ENCODE measurements at places on chromosomes 1 and 21.
A peak's percentile ranks its signal among the peaks of the same experiment; 100 is the strongest.

GRCh38 chr1:180907313-180908055, 5.2 kb upstream of the KIAA1614 start:
- no peak for DNase-seq

- DNase-seq = no peak
Measured at GRCh38 chr1:46717654-46718053, 1.3 kb downstream of the EFCAB14 start.

DNA sequence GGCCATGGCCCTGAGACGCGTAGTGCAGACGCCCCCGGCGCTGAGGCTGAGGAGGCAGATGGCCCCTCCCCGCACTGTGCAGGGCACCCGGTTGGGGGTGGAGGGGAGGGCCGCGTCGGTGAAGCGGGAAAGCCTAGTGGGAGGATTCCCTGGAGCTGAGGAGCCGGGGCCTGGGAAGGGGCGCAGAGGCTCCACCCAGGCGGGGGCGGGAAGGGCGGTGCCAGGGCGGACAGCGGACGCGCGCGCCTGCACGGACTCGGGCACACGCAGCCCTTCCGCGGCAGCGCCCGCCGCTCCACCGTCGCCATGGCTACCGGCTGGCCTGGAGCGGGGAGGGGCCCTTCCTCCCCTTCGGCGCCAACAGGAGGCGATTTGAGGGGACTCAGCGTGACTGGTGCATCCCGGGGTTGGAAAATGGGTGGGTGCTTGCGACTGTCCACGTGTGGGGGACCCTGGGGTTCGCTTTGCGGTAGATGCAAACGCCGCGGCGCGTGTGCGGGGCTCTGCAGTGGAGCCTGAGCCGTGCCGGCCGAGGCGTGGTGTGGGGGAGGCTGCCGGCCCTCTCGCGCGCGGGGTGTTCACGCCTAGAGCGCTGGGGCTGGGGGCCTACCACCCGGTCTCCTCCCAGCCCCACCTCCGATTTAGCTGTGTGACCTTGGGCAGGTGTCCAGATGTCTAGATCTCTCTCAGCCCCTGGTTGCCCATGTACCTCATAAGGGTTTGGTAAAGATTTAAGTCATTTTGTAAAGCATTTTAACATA, 35.1 kb downstream of the PTPRF start:
- peak; percentile 52 for DNase-seq

- no peak for DNase-seq
Measured at GRCh38 chr1:70897273-70897672, 150.3 kb downstream of the PTGER3 start.

GRCh38 chr1:203180611-203181330, 5.1 kb upstream of the MYBPH start:
- no peak for DNase-seq

GRCh38 chr1:10866321-10867093, 70.1 kb upstream of the CASZ1 start:
- DNase-seq = peak; percentile 16

DNA sequence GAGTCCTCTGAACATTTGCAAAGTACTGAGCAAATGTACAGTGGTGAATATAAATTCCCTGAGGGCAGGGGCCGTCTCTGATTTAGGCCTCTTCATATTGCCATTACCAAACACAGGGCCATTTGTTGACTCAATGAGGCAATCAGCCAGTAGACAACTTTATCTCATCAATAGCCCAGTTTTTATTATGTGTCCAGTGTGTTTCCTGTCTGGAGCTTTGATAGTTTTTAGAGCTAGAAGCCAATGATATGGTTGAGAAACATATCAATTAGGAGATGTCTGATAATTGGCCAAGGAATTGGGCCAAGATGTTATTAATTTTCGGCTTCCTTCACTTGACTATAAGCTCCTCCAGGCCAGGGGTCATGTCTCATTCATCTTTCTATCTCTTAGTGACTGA, 163.0 kb downstream of the ROR1 start:
- DNase-seq = no peak

GRCh38 chr1:154529308-154529707, 27.1 kb upstream of the SHE start:
- no peak for DNase-seq

DNA sequence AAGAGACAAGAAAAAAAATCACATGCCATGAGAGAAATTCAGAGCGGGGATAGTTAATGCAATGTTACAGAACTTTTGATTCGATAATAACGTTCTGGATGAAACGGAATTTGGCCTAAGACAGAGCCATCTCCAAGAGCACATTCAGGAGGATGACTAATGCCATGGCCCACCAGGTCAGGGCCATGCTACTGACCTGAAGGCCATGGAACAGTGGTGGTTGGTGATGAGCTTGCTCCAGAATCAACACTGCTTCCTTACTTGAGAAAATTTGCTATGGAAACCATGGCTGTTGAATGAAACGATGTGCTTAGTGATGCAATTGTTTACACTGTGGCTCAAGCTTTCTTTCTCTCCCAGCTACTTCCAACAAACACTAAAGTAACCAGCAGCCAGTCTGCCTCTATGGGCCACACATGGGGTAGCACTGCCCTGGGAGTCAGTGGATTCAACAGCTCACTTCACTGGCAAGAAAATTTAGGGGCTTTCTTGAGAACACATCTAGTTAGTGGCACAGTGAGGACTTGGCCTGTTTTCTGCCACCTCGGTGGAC, 299.1 kb downstream of the PCP4 start:
- DNase-seq = no peak

- no peak for DNase-seq
Measured at GRCh38 chr1:55593298-55593697, 378.1 kb upstream of the USP24 start.

- no peak for DNase-seq
Measured at GRCh38 chr21:32463367-32463766, 50.9 kb downstream of the EVA1C start.

DNA sequence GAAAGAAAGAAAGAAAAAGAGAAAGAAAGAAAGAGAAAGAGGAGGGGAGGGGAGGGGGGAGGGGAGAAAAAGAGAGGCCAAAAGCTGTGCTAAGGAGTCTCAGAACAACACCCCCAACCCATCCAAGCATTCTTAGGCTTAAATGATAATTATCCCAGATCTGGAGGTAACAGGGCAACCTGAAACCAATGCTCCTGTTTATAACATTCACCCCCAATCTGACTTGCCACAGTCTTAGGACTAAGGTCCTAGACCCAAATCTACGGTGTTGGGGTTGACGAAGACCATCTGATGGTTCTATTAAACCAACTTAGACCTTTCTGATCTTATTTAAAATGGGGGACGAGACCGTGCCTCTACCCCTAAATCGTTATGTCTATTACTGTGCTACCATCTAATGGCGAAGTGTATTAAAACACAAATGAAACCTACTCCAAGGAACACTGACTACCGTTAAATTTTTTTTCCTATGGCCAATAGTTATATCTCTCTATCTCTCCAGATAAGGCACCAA, 119.3 kb upstream of the CDC42BPA start:
- no peak for DNase-seq

DNA sequence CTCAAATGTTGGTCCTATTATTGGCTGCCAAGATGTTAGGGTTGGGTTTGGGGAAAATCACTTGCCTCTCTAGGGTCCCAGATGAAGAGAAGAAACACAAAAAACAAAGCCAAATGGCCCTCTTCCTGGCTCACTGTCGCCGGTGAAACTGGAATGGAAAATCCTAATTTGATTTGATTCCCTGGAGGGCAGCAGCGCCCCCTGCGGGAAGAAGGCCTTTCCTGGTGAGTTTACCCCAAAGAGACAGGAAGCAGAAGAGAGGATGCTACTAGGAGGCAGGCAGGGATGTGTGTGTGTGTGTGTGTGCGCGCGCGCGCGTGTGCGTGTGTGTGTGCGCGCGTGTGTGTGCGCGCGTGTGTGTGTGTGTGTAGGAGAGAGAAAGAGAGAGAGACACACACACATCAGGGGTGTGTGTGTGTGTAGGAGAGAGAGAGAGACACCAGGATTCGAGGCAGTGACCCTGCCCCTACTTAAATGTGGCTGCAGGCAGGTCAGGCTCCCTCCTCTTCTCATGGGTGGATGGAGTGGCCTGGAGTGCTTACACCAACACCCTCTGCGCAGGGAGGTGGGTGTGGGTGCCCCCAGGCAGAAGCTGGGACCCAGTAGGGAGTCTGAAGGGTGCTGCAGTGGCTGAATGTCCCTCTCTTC, 3.1 kb upstream of the SELENON start:
- peak; percentile 80 for DNase-seq

- no peak for DNase-seq
Measured at GRCh38 chr1:201059401-201059800, 35.9 kb upstream of the KIF21B start.

GRCh38 chr1:172588296-172589291, 55.6 kb downstream of the SUCO start:
- peak; percentile 4 for DNase-seq

GRCh38 chr1:181104790-181105133, 16.3 kb downstream of the IER5 start:
- DNase-seq = no peak

- DNase-seq = no peak
Measured at GRCh38 chr1:220222939-220223338, 49.3 kb downstream of the RAB3GAP2 start.

- DNase-seq = no peak
Measured at GRCh38 chr1:15816674-15817073, 9.2 kb upstream of the UQCRHL start.

- no peak for DNase-seq
Measured at GRCh38 chr21:21713651-21714180, 715.5 kb downstream of the NCAM2 start.

DNA sequence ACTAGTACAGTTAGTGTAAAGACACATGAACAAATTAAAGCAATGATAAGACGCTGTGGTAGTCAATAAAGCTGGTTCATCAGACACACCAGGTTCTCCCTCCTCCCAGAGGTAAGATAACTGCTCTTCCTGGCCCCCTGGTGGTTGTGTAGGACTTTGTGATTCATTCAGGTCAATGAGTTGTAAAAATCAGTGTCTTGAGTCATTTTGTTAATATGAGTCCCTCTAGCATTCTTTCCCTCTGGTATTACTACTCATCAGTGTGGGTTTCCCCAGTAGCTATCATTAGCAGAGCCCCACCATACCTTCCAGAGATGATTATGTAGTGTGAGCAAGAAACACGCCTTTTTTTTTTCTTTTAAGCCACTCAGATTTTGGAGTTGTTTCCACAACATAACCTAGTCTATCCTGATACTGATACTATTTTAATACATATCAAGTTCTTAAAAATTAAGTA, 3.6 kb upstream of the SETDB1 start:
- DNase-seq = peak; percentile 65

DNA sequence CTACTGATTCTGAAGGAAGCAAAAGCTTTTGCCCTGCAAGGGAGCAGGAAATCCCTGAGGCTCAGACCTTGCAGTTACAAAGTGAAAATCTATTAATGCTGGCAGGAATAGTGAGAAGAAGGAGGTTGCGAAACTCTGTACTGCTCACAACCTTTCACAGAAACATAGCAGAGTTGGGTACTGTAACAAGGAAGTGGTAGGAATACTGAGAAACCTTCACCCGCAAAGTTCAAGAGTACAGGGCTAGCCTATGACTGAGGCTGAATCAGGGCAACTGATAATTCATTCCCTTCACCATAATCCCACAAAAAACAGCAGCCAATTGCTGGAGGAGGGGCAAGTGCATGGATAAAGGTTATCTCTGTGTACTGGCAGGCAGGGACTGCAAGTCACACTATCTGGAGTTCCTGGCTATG, 23.9 kb upstream of the KCTD3 start:
- DNase-seq = no peak

GRCh38 chr1:203276408-203276807, 28.9 kb upstream of the BTG2 start:
- no peak for DNase-seq

DNA sequence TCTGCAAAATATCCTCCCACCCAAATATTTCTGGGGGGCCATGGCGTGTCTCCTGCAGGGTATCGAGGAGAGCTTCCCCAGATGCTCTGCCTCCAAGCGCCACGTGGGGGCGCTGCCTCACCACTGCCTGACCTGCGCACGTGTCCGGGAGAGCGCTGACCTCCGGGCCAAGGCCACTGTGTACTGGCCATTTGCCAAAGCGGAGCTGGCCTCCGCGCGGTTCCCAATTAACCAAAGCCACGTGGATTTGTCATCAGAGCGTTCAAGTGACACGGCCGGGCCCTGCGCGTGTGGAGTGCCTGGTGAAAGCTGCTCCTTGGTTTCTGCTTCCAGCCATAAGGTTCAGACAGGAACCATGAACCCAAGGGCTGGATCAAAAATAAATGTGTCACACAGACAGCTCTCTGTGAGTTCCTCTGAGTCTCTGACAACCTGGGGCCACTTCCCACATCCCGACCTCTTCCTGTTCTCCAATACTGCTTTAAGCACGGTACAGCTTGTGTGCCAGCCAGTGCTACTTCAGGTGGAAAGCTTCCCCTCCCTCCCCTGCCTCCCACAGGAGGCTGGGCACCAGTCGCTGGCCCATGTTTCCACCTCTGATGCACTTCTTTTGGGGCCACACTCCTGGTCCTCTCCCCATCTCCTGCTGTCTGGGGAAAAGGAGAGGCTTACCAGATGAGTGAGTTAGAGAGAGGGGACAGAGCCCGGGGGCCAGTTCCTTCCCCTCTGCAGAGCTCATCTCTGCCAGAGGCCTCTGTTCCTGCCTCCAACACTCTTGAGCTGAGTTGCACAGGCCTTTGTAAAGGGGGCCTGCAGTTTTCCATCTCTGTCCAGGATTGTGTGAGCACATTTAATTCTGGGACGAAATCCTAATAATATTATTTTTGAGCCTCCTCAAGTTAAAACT, 26.1 kb downstream of the ZP4 start:
- DNase-seq = peak; percentile 16

DNA sequence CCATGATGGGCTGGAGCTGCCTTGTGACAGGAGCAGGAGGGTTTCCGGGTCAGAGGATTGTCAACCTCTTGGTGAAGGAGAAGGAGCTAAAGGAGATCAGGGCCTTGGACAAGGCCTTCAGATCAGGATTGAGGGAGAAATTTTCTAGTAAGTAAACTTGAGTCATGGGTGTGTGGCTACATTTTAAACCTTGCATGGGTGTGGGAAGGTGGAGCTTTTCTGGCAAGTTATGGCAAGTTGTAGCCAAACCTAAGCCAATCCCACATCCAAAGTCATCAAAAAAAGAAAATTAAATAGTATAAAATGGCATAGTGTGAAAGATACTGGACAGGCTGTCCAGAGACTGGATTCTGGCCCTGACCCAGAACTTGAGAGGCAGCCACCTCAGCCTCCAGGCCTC, 39.8 kb upstream of the HSD3B1 start:
- no peak for DNase-seq
